ENCODE measurements at places on chromosomes 7 and 10.
A peak's percentile ranks its signal among the peaks of the same experiment; 100 is the strongest.

DNA sequence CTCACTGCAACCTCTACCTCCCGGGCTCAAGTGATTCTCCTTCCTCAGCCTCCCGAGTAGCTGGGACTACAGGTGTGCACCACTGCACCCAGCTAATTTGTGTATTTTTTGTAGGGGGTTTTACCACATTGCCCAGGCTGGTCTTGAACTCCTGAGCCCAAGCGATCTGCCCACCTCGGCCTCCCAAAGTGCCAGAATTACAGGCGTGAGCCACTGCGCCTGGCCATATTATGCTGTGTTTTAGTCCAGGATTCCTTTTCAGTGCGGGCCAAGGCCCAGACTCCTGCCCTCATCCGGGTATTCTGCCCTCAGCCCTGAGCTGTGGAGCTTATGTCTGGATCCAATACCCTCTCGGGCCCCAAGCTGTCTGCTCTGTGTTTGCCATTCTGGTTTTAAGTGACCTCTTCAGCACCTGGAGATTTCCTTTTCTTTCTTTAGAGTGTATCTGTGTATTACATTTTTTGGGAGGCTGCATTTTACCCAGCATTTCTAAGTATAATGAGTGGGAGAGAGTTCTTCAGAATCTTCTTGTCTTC is 114.9 kb downstream of the BUB3 start:
- no peak for DNase-seq

DNA sequence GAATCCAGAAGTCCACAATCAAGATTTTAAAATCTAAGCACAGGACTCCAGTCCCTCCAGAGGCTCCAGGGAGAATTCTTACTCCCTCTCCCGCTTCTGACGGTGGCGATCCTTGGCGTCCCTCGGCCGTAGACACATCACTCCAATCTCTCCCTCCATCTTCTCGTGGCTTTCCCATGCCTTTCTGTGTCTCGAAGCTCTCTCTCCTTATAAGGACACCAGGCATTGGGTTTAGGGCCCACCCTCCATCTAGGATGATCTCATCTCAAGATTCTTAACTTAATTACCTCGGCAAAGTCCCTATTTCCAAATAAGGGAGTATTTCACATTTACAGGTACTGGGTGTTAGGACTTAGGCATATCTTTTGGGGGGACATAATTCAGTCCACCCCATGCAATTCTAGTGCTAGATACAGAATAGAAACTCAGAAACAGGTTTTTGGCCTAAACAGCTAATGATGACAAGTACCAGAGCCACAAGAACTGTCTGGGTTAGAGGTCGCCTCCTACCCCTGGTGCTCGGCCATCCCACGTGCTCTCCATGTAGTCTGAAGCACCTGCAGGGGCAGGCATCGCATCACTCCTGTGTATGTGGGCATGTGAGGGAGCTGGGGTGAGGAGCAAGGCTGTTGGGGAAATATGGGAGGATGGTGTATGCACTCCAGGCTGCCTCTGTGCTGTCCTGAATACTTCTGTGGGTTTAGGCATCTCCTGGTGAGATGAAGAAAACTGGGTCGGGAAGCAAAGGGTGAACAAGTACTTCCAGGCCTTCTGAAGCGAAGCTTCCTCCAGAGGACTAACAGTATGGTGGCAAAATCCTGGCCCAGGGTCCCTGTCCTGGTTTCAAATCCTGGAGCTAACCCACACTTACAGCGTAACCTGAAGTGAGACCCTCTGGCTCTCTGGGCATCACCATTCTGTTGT is 298.3 kb upstream of the ZMIZ1 start:
- DNase-seq = no peak

- no peak for DNase-seq
Observed at GRCh38 chr7:129523924-129524323, 21.6 kb downstream of the SMKR1 start.

GRCh38 chr10:85612378-85612775 is 754.2 kb downstream of the GRID1 start:
- DNase-seq = peak; percentile 24
